ENCODE measurements at places on chromosomes 4 and X.

- DNase-seq = no peak
These were observed 198.7 kb upstream of the ADAMTS3 start for GRCh38 chr4:72767618-72768302.

- DNase-seq = no peak
These were observed 182.1 kb downstream of the MOSPD2 start for GRCh38 chrX:15055146-15055930.

DNA sequence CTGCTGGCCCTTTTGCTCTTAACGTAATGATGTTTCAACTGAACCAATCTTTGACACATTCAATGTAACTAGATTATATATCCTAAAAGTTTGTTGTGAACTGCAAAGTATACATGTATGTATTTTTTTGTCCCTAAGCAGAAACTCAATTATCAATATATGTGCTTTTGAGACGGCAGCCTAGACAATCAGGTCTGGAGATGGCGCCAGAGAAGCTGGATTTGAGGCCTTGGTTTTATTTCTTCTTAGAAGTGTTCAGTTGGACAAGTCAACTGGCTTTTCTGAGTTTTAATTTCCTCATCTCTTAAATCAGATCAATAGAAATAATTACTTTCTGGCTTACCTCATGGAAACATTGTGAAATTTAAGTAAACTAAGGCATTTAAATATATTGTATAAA is 62.5 kb downstream of the DCAF8L1 start:
- DNase-seq = no peak

- no peak for DNase-seq
These were observed 40.9 kb downstream of the GK start for GRCh38 chrX:30693999-30694650.

GRCh38 chr4:112898357-112899141 is 150.9 kb upstream of the ANK2 start:
- no peak for DNase-seq

DNA sequence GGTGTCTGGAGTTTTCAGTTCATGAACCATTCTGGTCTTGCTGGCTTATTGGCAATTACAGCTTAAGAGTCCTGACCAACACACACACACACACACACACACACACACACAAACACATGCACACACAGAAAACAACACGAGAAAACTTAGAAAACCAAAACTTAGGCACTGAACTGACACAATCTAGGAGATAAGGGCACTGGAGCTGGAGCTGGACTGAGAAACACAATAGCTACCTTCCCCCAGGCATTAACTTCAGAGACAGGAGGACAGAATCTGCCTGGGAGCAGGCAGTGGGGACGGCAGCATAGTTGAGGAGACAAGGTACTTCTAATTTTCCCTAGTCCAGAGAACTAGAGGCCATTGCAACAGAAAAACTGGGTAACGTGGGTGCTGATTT is 62.3 kb downstream of the LNX1 start:
- no peak for DNase-seq

Measured in D721Med (cell line).